ENCODE measurements at places on chromosomes 16 and 17.

GRCh38 chr16:11799509-11800381 is 2.7 kb upstream of the ZC3H7A start:
- DNase-seq, result no peak

DNA sequence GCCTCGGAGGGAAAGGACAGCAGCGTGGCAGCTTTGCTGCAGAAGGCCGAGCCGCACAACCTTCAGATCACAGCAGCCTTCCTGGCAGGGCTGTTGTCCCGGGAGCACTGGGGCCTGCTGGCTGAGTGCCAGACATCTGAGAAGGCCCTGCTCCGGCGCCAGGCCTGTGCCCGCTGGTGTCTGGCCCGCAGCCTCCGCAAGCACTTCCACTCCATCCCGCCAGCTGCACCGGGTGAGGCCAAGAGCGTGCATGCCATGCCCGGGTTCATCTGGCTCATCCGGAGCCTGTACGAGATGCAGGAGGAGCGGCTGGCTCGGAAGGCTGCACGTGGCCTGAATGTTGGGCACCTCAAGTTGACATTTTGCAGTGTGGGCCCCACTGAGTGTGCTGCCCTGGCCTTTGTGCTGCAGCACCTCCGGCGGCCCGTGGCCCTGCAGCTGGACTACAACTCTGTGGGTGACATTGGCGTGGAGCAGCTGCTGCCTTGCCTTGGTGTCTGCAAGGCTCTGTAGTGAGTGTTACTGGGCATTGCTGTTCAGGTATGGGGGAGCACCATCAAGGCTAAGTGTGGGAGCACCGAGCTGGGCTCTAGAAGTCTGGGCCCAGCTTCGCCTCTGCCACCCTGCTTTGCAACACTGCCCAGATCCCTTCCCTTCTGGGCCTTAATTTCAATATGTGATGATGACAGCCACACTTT is 18.6 kb downstream of the NOD2 start:
- DNase-seq, result no peak

GRCh38 chr16:11020792-11021551 is 76.6 kb downstream of the CLEC16A start:
- no peak for DNase-seq

- DNase-seq, result no peak
These were observed 1062.7 kb upstream of the EEF2KMT start for GRCh38 chr16:6160303-6160702.

GRCh38 chr16:12344577-12345343 is 368.2 kb downstream of the SNX29 start:
- DNase-seq, result no peak

Measured in H9 (cell line).